ENCODE measurements at places on chromosomes 4 and X.

DNA sequence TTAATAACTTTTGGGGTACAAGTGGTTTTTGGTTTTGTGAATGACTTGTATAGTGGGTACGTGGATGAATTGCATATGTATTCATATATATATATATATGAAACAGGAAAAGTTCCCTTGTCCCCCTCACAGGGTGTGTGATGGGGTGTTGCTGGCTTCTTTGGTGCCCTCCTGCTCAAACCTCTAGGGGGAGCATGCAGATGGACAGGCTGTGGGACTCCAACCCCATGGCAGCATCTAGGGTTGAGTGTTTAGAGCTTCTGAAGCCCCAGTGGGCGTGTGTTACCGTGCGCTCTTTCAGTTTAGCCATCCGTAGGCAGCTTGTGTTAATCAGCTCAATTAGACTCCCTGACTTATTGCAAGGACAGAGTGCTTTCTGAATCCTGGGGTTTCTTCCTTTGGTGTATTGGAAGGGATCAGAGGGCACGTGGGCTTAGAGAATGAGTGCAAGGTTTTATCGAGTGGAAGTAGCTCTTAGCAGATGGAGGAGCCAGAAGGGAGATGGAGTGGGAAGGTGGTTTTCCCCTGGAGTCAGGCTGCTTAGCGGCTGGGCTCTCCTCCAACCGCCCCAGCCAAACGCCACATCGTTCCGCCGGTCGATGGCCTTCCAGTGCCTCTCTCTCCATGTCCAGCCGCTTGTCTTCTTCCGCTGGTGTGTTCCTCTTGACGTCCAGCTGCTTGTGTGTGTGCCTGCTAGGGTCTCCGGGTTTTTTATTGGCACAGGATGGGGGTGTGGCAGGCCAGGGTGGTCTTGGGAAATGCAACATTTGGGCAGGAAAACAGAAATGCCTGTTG, 674.4 kb upstream of the LCORL start:
- no peak for DNase-seq

DNA sequence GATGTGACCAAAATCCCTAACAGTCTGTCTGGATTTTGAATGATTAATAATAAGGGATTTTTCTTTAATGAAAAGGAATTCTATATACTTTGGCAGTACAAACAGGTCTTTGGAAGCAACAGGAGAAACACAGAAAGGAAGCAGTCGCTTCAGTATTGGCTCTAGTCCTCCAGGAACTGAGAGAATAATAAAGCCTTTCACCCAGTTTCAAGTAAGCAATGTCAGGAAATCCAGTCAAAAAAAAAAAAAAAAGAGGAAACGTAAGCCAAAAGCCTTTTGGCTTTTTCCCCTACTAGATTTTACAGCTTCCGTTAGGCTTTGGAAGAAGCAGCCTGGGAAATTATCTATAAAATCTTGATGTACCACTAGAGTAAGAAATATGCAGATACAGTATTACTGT, 61.7 kb upstream of the HDAC8 start:
- no peak for DNase-seq

GRCh38 chr4:18880871-18881270, 859.3 kb upstream of the LCORL start:
- DNase-seq, result no peak

DNA sequence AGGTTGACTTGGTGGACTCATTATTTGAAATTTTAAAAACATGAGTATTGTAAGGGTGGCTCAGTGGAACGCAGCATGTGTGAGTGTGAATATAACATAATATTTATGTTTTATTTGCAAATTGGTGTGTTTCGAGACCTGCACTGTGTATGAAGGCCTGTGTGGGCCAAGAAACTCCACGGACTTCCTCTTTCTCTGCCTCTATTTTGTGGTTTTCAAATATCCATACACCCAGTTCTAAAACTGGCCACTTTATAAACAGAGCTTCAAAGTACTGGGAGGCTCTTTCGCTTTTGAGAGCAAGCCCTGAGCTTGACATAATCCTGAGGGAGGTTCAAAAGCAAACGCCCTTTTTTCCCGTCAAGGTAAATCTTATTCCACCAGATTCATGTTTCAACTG, 187.7 kb downstream of the GPAT3 start:
- DNase-seq, result no peak

DNA sequence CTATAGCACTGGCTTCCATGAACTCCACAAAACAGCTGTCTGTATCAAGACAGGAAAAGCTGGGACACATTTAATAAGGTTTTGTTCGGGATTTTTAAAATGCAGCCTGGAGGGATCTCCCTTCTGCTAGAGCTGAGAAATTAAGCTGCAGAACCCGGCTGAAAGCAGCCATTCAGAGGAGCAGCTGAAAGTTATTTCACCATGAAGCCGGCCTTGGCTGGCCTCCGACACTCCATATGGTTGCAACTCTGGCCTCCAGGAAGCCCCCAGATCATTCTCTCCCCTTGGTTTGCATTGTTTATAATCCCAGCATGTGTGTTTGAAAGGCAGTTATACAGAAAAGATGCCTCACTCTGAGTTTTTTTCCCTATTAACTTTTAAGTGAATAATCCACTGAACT, 239.4 kb downstream of the SPATA18 start:
- DNase-seq, result no peak

GRCh38 chr4:80202741-80203553, 5.6 kb downstream of the PRDM8 start:
- DNase-seq, result no peak

- no peak for DNase-seq
Measured at GRCh38 chr4:109589605-109590004, 29.6 kb downstream of the MCUB start.

DNA sequence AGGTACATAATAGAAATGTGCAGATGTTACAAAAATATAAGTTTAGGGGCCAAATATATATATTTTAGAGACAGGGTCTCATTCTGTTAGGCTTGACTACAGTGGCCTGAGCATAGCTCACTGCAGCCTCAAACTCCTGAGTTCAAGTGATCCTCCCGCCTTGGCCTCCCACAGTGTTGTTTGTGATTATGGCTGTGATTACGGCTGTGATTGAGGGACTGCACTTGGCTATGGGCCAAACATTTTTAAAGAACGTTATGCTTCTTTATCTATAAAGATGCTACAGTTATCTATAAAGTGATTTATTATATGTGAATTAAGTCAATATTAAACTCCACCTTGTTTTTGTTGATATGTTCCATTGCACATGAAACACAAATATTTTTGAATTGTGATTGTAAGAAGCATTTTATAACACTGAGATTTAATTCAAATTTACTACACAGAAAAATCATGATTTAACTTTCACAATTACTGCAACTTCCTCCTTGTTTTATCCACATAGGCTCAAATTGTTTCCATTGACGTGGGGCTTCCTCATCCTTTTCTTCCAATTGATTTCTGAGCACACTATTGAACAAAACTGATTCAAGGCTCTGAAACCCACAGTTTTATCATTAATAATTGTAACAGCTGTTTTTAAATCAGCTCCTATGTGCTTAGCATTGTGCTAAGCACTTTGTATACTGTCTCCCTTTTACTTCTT, 68.4 kb upstream of the BMPR1B start:
- no peak for DNase-seq

DNA sequence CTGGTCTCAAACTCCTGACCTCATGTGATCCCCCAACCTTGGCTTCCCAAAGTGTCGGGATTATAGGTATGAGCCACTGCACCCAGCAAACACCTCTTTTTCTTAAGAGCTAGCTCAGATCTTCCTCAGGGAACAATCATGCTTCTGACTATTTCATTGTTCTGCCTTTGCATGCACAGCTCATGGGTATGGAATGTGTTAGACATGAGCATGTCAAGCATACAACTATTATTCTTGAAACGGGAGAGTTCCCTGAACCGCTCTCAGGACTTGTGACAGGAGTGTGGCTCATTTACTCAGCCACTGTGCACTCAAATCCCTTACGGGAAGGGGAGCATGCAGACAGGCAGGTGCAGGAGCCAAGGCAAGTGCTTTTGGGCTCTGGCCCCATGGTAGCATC, 231.7 kb upstream of the TAPT1 start:
- no peak for DNase-seq

DNA sequence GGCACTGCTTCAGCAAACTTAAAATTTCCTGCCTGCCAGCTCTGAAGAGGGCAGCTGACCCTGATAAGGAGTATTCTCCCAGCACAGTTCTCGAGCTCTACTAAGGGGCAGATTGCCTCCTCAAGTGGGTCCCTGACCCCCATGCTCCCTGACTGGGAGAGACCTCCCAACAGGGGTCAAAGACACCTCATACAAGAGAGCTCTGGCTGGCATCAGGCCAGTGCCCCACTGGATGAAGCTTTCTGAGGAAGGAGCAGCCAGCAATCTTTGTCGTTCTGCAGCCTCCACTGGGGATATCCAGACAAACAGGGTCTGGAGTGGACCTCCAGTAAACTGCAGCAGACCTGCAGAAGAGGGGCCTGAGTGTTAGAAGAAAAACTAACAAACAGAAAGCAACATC, 1118.3 kb upstream of the ADGRL3 start:
- no peak for DNase-seq

DNA sequence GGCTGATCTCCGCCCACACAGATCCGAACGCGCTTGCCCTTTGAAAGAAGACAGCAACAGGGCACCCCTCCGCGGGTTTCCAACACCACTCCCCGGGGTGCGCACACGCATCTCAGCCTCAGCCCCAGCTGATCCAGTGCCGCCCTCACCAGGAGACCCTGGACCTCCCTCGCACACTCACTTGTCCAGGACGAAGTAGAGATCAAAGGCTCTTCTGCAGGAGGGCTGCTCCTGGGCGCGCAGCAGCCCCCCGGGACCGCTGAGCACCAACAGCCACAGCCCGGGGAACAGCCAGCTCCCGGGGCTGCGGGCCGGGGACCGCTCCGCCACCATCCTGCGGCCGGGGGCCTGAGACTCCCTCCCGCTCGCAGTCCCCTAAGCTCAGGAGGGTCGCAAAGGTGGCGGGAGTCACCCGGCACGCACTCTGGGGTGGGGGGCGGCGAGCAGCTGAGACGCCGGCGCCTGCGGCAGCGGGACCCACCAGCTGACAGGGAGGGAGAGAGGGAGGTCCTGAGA, 743 bp downstream of the ANTXR2 start:
- DNase-seq, result no peak

GRCh38 chrX:12162420-12162819, 24.1 kb downstream of the FRMPD4 start:
- DNase-seq, result no peak

DNA sequence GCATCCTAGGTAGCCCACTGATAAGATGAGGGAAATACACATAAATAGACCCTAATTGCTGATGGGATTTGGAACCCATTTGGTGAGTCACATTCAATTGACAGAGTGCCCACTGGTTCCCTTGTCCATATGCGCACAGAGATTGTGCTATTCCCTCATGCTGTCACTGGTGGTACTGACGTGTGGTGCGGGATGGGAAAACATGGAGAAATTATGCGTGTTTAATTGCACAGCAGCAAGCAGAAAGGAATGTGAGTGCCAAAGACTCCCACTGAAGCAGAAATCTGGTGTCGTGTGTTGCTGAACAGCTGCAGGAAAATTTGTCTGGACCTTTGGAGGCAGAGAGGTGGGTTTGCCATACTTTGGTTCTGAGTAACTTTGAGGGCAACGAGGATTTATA, 92.2 kb downstream of the NHSL2 start:
- no peak for DNase-seq

DNA sequence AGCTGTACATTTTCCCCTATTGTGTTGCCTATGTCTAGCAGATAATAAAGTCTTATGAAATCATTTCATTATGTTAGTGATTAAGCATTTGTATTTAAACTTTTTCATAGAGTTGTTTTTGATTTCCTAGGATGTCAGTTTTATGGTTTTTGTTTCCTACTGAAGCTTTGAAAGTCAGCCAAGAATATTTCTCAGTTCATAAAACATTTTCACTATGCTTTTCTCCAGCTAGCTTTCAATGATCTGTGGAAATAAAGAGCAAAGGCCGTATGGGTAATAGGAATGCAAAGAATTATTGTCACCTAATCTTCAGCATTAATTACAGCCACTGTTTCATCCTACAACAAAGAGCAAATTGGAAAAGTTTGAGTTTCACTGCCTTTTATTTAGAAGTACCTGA, 145.7 kb upstream of the NUDT6 start:
- no peak for DNase-seq

GRCh38 chr4:140070366-140070765, 83.6 kb downstream of the MAML3 start:
- DNase-seq, result no peak

GRCh38 chr4:53777244-53777984, 186.1 kb upstream of the LNX1 start:
- no peak for DNase-seq

DNA sequence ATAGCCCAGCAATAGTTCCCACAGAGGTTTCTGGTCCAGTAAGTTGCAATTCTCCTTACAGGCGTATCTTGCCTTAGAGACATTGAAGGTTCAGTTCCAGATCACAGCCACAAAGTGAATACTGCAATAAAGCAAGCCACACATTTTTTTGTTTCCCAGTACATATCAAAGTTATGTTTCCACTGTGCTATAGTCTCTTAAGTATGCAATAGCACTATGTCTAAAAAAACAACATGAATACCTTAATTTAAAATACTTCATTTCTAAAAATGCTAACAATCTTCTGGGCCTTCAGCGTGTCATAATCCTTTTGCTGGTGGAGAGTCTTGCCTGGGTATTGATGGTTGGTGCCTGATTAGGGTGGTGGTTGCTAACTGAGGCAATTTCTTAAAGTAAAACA, 659.1 kb downstream of the GRID2 start:
- DNase-seq, result no peak

DNA sequence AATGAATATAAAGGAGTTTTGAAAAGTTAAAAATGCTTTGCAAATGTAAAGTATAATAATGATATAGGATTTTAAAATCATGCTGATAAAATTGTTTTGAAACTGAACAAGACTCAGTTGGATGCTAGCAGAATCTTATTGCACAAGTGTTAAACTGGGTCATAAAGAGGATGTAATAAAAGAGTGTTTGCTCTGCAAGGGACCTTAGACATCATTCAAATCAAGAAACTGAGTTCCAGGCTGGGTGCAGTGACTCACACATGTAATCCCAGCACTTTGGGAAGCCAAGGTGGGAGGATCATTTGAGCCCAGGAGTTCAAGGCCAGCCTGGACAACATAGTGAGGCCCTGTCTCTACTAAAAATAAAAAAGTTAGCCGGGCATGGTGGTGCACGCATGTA, 27.5 kb upstream of the DUSP21 start:
- no peak for DNase-seq

DNA sequence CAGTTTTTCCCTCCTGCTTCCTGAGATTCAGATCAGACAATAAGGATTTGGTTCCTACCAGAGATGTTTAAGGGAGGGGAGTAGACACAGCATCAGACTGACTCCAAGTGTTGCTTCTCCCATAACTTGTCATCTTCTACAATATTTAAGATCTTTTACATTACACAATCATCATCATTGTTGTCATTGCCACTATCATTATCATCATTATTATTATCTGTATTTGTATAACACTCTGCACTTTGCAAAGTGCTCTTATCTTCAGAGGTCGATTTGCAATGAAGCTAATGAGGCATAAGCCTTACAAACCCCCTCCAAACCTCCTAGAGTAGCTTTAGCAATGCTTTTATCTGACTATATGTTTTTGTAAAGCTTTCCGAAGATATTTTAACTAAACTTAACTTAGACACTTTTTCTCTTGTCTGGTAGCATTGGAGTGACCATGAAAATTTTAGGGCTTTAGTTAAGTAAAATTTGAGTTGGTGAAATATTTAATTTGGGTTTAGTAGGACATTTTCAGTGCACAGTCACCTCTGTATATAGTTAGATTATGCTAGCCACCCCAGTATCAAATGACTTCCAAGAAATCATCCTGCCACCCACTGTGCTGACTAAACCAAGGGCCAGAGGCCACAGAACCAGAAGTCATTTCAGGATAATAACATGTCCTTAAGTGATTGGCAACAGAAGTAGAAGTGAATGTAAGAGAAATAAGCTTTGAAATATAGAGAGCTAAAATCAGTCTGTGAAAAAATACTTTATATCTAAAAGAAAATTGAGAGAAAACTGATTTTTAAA, 124.2 kb upstream of the NRK start:
- no peak for DNase-seq
